Endothelial cell of umbilical vein (primary cell): ENCODE measurements at places on chromosomes 11 and 22. TPM values are rescaled to one million over a fixed set of nuclear protein-coding genes. Genes with fewer than 3 reads are reported as not detected.

Gene RTL10
- 31.9 and 32.1 TPM in 2 replicates for total RNA-seq

DNA sequence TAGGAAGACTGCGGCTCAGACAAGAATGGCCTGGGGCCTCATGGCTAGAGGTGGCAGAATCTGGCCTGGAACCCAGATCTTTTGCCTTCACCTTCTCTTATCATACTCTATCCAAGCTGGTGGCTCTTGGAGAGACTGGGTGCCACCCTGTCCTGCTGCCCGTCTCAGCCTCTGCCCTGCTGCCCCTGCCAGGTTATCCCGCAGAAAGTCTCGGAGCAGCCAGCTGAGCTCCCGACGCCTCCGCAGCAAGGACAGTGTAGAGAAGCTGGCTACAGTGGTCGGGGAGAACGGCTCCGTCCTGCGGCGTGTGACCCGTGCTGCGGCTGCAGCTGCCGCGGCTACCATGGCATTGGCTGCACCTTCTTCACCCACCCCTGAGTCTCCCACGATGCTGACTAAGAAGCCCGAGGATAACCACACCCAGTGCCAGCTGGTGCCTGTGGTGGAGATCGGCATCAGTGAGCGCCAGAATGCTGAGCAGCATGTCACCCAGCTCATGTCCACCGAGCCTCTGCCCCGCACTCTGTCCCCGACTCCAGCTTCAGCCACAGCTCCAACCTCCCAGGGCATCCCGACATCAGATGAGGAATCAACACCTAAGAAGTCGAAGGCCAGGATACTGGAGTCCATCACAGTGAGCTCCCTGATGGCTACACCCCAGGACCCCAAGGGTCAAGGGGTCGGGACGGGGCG, 5.9 kb downstream of the INCENP start:
- no peak for DNase-seq
- no peak overlapping the region for H3K4me3 ChIP-seq
- H3K27ac ChIP-seq, result no peak overlapping the region
- no peaks in the 10 kb centered on the region for H3K27me3 ChIP-seq

- no peak overlapping the region for H3K4me3 ChIP-seq
- no peaks in the 10 kb centered on the region for H3K4me1 ChIP-seq
- no peaks in the 10 kb centered on the region for H3K36me3 ChIP-seq
- DNase-seq, result no peak
Measured at GRCh38 chr22:18929459-18929858, 6.6 kb downstream of the PRODH start.

DNA sequence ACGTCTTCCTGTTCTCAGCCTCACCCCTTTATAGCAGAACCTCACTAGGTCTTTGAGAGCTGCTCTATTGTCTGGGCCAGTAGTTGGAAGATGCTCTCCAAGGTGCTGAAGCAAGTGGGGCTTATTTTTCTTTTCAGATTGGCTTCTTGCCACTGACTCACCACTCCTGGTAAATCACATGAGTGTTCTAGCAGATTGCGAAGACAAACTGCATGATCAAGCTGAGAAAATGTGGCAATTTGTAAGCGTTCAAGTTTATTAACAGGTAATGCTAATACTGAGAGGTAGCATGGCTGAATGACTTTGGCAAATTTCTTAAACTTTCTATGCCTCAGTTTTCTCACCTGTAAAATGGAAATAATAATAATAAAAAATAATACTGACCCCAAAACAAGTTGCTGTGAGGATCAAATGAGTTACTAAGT, 59.2 kb downstream of the CACNG2 start:
- no peaks in the 10 kb centered on the region for H3K4me1 ChIP-seq
- no peak overlapping the region for H3K27ac ChIP-seq
- H3K4me3 ChIP-seq, result no peak overlapping the region
- no peaks in the 10 kb centered on the region for H3K27me3 ChIP-seq
- no peaks in the 10 kb centered on the region for H3K36me3 ChIP-seq

DNA sequence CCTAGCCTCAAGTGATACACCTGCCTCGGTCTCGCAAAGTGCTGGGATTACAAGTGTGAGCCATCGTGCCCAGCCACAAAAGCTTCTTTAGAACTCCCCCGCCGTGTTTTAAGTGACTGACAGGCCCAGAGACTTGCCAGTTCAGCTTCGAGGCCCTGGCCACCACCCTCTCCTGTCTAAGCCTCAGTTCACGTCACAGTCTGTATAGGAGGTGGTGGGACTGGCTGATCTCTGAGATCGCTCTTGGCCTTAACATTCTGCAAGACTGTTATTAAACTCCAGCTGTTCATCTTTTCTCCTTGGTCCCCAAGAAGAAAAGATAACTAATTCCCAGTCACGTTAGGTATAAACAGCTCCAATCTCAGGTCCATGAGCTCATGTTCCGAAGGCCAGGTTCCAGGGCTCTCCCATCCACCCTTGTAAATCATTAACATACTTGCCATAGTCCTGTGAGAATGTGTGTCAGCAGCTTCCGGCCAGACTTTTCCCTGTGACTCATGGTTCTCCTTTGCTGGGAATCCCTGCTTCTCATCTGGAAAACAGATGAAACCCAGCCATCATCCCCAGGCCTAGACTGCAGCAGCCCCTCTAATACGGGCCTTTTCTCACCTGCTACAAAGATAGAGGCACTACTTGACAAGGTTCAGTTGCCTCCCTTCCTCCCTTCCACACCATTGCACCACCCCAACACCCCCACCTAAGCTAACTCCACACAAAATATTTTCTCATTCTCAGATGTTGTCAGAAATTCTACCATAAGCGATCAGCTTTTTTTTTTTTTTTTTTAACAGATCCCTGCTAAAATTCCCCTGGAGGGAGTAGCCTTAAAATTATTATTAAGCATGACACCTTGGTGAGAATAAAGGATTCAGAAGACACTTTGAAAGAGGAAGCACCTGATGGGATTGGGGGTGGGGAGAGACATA, 5.6 kb upstream of the KIAA0930 start:
- H3K27ac ChIP-seq, result peak overlapping the region; percentile 77
- peak; percentile 91 for DNase-seq
- no peaks in the 10 kb centered on the region for H3K36me3 ChIP-seq

DNA sequence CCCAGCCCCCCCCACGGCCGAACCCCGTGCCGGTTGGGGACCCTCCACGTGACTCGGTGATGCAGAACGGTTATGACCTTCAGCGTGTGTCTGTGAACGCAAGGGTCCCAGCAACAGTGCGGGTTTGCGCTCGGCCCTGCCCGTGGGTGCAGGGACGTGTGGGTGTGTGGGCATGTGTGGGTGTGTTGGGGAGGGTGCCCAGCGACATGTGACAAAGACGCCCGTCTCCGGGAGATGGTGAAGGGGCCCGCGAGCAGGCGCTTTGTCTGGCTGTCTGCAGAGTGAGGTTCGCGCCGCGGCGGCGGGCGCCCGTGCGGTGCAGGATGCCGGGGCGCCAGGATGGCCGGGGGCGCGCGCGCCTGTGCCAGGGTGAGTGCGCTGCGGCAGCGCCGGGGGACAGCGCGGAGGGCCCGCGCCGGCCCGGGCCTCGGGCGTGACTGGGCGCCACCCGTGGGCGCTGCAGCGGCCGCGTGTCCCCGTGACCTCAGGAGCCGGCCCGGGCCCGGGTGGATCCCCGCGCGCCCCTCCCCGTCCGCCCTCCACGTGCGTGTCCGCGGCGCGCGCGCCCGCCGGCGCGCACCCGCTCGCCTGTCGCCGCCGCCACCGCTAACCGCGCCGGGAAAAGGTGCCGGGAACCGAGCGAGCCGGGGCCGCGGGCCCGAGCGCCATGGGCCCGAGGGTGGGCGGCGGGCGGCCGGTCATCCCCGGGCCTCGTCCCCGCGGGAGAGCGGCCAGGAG, at the start of gene LRFN4:
TSS of gene LRFN4 (plus strand) at position 569 of the 738 bp plus-strand sequence. CDS start 681 bp downstream, outside the sequence.
- DNase-seq, result no peak
- peaks cover 9% of the 10 kb centered on the region for H3K4me1 ChIP-seq
- no peaks in the 10 kb centered on the region for H3K36me3 ChIP-seq

- no peak overlapping the region for H3K4me3 ChIP-seq
- H3K27ac ChIP-seq, result no peak overlapping the region
Measured at GRCh38 chr11:71338801-71339395, 86.5 kb upstream of the SHANK2 start.

GRCh38 chr11:124122123-124122522, 6.9 kb downstream of the VWA5A start:
- peaks cover 6% of the 10 kb centered on the region for H3K36me3 ChIP-seq
- H3K4me1 ChIP-seq, result no peaks in the 10 kb centered on the region
- no peak for DNase-seq

DNA sequence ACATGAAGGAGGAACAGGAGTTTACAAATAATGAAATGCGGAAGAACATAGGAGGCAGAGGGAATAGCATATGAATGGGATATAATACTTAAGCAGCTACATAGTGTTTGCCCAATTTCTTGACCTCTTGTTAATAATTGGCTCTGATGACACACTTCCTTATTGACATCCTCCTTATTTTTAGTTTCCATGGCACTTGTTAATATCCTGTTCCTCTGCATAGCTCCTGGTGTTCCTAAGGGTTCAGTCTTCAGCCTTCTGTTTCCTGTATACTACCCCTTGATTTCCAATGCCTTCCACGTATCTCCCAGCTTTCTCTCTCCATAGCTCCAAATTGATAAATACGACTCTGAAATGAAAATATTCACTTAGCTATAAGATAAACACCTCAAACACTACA, 663.8 kb upstream of the API5 start:
- H3K4me3 ChIP-seq, result no peak overlapping the region
- H3K27me3 ChIP-seq, result no peaks in the 10 kb centered on the region
- no peaks in the 10 kb centered on the region for H3K36me3 ChIP-seq
- no peaks in the 10 kb centered on the region for H3K4me1 ChIP-seq
- H3K27ac ChIP-seq, result no peak overlapping the region

GRCh38 chr11:134679592-134679991, 267.6 kb upstream of the B3GAT1 start:
- H3K4me1 ChIP-seq, result no peaks in the 10 kb centered on the region
- H3K27me3 ChIP-seq, result no peaks in the 10 kb centered on the region
- no peaks in the 10 kb centered on the region for H3K36me3 ChIP-seq
- DNase-seq, result no peak

- no peaks in the 10 kb centered on the region for H3K27me3 ChIP-seq
- DNase-seq, result no peak
- no peaks in the 10 kb centered on the region for H3K36me3 ChIP-seq
- no peak overlapping the region for H3K27ac ChIP-seq
- no peaks in the 10 kb centered on the region for H3K4me1 ChIP-seq
- no peak overlapping the region for H3K4me3 ChIP-seq
Measured at GRCh38 chr22:49092716-49093115, 735.0 kb downstream of the BRD1 start.

GRCh38 chr11:57463671-57464538, 3.6 kb downstream of the RTN4RL2 start:
- peaks cover 9% of the 10 kb centered on the region for H3K4me1 ChIP-seq
- DNase-seq, result no peak
- H3K4me3 ChIP-seq, result no peak overlapping the region
- no peak overlapping the region for H3K27ac ChIP-seq
- H3K27me3 ChIP-seq, result peaks cover 29% of the 10 kb centered on the region

GRCh38 chr11:134358165-134358855, 26.5 kb downstream of the GLB1L2 start:
- no peaks in the 10 kb centered on the region for H3K36me3 ChIP-seq
- no peak for DNase-seq
- H3K4me3 ChIP-seq, result no peak overlapping the region
- H3K4me1 ChIP-seq, result no peaks in the 10 kb centered on the region
- no peak overlapping the region for H3K27ac ChIP-seq
- H3K27me3 ChIP-seq, result no peaks in the 10 kb centered on the region

Gene ADAMTS15
- total RNA-seq, result not detected in 2 replicates

- no peaks in the 10 kb centered on the region for H3K36me3 ChIP-seq
- DNase-seq, result no peak
- H3K27me3 ChIP-seq, result no peaks in the 10 kb centered on the region
- no peaks in the 10 kb centered on the region for H3K4me1 ChIP-seq
- H3K27ac ChIP-seq, result no peak overlapping the region
Measured at GRCh38 chr11:127451861-127452260, 451.3 kb upstream of the KIRREL3 start.

DNA sequence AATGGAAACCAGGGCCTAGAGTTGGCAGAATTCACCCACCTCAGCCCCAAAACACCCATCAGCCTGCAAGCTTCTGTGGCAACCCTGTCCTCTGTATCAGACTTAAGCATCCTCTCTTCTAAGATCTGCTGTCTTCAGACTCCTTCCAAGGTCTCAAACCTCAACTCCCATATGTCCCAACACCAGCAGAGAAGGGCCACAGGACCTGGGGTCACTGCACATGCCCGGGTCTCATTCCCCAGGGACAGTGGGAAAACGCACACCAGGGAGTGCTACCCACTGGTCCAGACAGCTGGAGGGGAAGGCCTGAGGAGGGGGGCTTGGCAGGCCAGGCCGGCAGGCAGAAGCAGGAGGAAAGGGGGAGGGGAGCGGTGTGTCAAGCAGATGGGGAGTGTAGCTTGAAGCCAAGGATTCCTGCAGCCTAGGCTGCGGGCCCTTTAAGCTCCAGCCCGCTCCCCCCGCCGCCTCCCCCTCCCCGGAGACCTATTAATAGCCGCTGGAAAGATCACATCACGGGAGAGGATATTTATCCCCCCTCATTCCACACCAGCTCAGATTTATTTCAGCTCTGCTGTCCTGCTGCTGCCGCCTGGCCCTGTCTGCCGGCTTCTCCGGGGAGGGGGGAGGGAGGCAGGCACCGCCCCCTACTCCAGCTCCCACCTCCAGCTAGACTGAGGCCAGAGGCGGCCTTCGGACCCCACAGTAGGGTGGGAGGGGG, 16.7 kb downstream of the BCL9L start:
- H3K36me3 ChIP-seq, result peaks cover 15% of the 10 kb centered on the region
- H3K27me3 ChIP-seq, result no peaks in the 10 kb centered on the region
- no peak overlapping the region for H3K4me3 ChIP-seq

Gene PLEKHB1
- total RNA-seq, result 0.75 TPM in 1 of 2 replicates, not detected in the other

- peak; percentile 87 for DNase-seq
- H3K27ac ChIP-seq, result no peak overlapping the region
- no peaks in the 10 kb centered on the region for H3K27me3 ChIP-seq
- no peaks in the 10 kb centered on the region for H3K4me1 ChIP-seq
Measured at GRCh38 chr11:59822989-59823566, 12.5 kb upstream of the MRPL16 start.

DNA sequence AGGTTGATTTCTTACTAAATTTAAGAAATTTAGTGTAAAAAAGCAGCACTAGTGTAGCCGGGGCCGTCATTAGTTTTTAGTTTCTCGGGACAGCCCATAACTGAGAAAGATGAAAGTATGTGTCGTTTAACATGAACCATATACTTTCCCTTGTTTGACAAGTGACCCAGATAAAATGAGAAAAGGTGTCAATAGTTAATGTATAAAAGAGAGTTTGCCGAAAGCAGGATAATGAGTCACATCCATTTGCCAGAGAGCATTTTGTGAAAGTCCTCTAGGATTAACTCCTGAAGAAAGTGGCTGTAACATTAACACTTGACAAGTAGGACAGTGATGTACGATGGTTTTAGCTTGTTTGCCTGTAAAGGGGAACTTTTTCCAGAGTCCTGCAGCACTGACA, 13.5 kb downstream of the OR52K1 start:
- no peak for DNase-seq
- H3K27ac ChIP-seq, result no peak overlapping the region
- H3K36me3 ChIP-seq, result no peaks in the 10 kb centered on the region
- H3K4me3 ChIP-seq, result no peak overlapping the region
- peaks cover 23% of the 10 kb centered on the region for H3K27me3 ChIP-seq
- no peaks in the 10 kb centered on the region for H3K4me1 ChIP-seq
